Left renal cortex interstitium (tissue), 4 donors: ENCODE measurements at places on chromosomes 7 and 10. TPM values are rescaled to one million over a fixed set of nuclear protein-coding genes. Genes with fewer than 3 reads are reported as not detected.

Gene MMP21
- polyA plus RNA-seq: 0.41 TPM

Gene TAS2R4
- polyA plus RNA-seq: 6.1 TPM

Gene CXCL12
- 444 TPM for polyA plus RNA-seq

Gene SVIL
- polyA plus RNA-seq: 41.4 TPM

- no peak for DNase-seq
Measured at GRCh38 chr7:55497521-55497920, 74.8 kb downstream of the VOPP1 start.

DNA sequence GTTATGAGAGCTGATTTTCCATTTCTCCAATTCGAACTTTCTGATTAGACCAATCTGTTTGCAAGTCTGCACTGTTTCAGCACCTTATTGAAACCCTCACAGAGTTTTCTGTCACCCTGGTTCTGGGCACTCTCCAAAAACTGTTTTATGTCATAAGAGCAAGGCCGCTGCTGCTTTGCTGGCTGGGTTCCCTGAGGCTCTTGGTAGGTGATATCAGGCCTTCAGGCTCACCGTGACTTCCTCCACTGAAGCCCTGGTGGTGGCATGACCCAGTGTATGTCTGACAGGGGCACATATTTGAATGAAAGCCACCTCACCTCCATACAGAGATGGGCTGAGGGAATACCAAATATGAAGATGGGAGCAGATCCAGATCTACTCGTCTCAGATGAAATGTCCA lies 8.3 kb downstream of the RABGEF1 start:
- DNase-seq: no peak

DNA sequence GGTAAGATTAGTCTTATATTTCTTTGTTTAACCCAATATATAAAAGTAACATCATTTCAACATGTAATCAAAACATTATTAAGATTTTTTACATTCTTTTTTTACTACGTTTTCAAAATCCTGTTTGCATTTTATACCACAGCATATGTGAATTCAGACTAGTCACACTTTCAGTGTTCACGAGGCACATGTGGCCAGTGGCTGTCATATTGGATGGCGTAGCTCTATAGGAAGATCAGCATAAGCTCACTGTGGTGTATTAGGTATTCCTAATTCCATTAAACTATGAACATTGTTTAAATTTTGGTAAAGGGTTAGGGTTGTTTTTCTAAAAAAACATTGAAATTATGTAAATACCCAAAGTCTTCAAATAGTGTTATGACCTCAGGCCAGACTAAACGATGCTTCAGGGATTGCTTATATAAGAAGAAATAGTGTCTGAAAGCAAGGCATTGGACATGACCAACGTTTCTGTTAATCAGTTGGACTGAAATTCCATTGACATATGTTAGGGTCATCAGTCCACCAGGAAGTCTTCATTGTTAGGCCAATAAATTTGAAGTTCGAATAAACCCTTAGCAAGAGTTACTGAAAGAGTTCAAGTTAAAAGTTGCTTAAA lies 97.0 kb downstream of the BICC1 start:
- DNase-seq: no peak

DNA sequence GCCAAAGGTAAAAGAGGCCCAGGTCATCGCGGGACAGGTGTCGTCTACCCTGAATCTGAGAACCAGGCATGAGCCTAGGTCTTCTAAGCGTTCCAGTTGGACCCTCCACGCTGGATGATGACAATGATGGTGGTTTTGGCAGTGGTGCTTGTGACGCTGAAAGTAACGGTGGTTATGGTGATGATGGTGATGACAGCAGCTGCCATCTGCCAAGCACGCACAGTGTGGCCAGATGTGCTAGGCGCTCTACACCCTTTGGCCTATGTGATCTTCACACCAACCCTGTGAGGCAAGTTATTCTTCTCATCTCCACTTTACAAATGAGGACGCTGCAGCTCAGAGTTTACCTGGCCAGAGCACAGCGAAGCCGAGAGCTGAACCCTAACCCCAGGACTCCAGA lies 93.9 kb downstream of the FAM53B start:
- no peak for DNase-seq

DNA sequence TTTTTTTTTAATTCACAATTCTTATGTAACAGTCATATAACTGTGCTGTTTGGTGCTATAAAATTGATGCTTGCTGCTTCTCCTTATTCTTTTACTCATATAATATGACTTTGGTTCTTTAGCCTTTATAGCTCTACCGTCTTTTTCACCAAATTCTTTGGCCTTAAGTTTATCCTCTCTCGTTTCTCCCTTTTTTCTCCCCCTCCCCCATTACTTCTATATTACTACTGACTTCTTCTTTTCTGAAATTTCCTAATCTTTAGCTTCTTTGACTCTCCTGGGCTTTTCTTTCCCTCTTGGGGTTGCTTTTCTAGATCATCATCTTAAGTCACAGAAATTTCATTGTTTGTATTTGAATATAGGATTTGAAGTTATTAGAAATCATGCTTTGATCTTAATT lies 3.8 kb downstream of the BCCIP start:
- no peak for DNase-seq

DNA sequence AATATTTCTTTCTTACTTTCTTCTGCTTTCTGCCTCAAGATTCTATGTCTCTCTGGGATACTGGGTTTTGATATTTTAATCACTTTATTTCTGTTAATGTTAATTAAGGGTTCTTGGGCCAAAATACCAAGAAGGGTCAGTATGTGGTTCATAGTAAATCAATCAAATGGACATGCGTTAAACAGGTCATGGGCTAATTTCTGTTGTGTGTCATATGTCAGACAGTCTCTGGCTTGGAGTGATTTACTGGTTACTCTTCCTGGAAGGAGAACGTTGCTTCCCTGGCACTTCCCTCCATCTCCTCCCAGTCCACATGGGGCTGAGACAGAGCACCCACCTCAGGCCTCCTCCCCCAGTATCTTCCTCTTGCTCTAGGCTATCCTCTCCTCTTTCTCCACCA lies 489.1 kb downstream of the SUGCT start:
- DNase-seq: no peak

DNA sequence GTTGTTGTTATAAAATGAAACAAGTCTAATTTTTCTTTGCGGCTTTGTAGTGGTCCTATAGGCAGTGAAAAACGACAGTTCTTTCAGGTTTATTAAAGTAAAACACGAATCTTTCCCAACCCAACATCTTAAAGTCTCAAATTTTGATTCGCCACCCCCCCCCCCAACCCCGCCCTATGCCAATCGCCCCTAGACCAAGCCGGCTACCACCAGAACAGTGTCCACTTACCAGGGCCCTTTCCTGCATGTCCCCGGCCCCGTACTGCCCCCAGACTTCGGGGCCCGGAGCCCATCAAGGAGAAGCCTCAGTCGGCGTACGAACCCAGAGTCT lies 335 bp upstream of the CHCHD1 start:
- DNase-seq: no peak
